ENCODE measurements at places on chromosomes 7 and 10.

DNA sequence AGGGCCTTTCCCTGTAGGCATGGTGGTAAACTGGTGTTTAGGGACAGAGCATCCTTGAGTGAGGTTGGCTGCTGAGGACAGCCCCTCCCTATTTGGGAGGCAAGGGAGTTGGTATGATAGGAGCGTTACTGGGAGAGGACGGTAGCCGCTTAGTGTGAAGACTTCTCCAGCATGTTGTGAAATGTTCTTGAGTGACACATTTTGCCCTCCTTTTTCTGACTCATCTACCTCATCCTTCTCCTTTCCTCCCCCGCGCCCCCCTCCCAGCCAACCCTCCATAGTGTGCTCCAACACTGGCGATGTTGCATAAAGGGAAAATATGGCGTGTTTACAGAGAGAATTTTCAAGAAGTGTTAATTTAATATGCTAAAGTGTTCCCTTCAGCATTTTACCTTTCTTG lies 645.0 kb upstream of the GALNT17 start:
- DNase-seq: no peak

DNA sequence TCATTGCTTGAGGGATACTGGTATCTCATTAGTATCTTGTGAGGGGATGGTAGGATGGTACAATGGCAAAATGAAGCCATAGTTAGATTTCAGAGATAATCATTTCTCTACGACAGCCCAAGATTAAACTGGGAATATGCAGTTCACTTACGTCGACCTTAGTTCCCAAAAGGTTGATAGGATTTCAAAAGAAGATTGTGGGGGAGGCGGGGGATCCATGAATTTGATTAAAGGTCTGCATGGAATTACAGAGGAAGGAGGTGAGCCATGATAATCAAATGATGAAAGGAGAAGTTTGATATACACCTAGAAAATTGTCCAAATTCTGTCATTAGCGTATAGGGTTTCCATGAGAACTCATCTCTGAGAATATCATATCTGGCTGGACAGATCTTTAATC lies 206.6 kb downstream of the CELF2 start:
- no peak for DNase-seq

DNA sequence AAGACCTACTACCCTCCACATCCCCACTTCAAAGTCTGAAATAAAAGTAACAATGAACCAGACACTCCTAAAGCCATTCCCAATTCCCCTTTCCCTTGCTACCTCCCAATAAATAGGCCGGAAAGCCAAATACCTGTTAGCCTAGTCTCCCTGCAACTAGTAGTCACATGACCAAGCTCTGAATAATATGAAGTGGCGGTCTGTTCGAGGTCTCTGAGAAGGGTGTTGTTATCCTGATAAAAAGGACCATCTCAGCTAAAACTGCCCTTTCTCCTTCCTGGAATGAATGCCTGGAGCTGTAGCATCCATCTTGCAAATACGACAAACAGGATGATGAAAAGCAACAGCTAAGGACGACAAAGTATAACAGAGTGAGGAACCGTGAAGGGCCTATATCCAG lies 6.0 kb downstream of the KIF5B start:
- no peak for DNase-seq

GRCh38 chr10:124354411-124355382 lies 64.0 kb downstream of the OAT start:
- DNase-seq: peak; percentile 21

- no peak for DNase-seq
Observed at GRCh38 chr7:21946222-21946709, 567 bp upstream of the CDCA7L start.

- no peak for DNase-seq
Observed at GRCh38 chr7:16114633-16115032, 306.7 kb downstream of the CRPPA start.
